ENCODE measurements at places on chromosomes 3 and 15. TPM values are rescaled to one million over a fixed set of nuclear protein-coding genes. Genes with fewer than 3 reads are reported as not detected.

GRCh38 chr3:57006179-57006657 is 54.2 kb upstream of the SPATA12 start:
- no peak for DNase-seq

DNA sequence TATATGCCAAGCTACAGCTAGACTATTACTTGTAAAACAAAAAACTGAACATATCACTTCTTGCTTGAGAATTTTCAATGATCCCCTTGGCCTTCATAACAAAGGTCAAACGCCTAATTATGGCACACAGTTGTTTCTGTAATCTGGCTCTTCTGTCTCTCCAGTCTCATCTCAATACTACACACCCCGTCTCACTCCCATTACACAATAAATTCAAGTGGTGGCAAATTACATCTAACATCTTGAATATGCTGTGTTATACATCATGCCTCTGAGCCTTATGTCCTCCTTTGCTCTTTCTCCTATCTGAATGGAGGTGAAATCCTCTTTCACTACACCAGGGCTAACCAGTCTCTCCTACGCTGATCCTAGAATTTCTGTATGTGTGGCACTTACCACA is 140.4 kb downstream of the TBL1XR1 start:
- no peak for DNase-seq

GRCh38 chr3:43126536-43126935 is 20.7 kb upstream of the POMGNT2 start:
- DNase-seq: no peak

DNA sequence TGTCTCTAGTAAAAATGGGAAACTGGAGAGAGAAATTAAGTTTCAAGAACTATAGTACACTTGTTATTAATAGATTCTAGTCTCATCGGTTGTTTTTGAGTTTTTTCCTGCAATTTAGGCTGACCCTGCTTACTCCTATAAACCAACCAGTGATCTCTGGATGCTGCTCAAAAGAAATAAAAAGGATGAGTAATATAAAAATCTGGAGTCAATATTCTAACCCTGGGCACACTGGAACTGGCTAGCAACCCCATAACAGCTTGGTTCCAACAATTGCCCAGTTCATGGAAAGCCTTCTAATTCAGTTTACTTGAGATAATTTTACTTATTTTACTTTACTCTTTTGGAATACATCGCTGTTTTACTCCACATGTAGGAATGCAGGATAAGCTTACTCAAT is 211.6 kb downstream of the GBE1 start:
- no peak for DNase-seq

- no peak for DNase-seq
These were observed 134.7 kb downstream of the TPRA1 start for GRCh38 chr3:127455541-127456450.

DNA sequence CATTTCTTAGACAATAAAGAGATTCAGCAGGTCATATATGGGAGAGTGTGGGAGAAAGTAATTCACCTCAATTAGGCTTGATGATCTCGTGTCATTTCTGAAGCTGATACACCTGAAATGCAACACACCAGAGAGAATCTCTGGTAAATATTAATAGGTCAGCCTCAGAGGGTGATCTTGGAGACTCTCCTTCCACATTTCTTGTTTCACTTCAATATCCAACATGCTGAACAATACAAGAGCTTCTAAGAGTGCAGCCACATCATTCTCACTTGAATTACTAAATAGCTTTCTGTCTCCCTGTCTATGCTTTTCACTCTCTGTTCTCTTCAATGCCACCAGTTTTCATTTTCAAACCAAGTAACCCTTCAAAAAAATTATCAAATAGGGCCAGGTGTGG is 71.1 kb upstream of the GK5 start:
- no peak for DNase-seq

DNA sequence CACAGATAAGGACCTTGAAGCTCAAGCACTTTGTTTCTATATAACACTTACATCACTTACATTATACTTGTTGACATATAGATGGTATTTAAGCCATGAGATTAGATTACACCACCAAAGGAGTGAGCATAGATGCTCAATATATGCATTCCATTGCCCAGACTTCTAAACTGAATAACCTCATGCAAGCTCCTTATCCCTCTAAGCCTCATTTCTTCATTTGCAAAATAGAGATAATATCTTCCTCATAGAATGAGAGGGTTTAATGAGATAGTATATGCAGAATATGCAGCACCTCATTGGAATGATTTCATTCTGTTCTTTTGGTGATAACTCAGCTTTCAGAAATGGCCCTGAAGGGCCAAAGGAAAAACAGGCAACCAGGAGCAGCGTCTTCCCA is 18.5 kb downstream of the NLGN1 start:
- DNase-seq: no peak

GRCh38 chr3:69740103-69741021 is 1.1 kb downstream of the MITF start:
- no peak for DNase-seq

- DNase-seq: no peak
These were observed 84.0 kb upstream of the ACKR4 start for GRCh38 chr3:132513057-132513456.

HESX1 gene
- total RNA-seq: not detected

THPO gene
- not detected for total RNA-seq

GPR171 gene
- total RNA-seq: 26.8 TPM

Measured in CD4-positive, CD25-positive, alpha-beta regulatory T cell (primary cell).